ENCODE measurements at places on chromosomes 11 and 22.

GRCh38 chr11:13205486-13205885 lies 72.1 kb upstream of the BMAL1 start:
- no peak for DNase-seq

DNA sequence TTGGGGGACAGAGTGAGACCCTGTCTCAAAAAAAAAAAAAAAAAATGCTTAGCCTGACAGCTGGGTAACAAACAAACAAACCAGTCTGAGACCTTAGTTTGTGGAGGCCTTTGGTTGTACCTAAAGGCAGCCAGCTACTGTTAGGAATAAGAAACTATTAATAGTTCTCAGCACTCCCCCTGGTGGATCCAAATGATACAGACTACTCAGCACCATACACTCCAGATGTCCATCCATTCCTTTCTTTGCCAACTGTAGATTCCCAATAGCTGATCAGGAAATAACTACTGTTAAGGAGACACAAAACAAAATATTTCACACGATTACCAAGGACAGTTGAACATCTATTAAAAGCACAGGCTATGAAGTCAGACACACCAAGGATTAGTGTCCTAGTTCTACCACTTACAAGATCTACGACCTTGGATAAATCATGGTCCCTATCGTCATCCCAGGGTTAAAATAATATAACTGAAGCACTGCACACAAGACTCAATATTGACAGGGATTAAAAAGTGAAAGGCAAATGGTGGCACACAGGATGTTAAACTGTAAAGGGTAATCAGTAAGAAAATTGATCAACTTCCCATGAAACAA lies 17.2 kb downstream of the CLDN25 start:
- DNase-seq: no peak

DNA sequence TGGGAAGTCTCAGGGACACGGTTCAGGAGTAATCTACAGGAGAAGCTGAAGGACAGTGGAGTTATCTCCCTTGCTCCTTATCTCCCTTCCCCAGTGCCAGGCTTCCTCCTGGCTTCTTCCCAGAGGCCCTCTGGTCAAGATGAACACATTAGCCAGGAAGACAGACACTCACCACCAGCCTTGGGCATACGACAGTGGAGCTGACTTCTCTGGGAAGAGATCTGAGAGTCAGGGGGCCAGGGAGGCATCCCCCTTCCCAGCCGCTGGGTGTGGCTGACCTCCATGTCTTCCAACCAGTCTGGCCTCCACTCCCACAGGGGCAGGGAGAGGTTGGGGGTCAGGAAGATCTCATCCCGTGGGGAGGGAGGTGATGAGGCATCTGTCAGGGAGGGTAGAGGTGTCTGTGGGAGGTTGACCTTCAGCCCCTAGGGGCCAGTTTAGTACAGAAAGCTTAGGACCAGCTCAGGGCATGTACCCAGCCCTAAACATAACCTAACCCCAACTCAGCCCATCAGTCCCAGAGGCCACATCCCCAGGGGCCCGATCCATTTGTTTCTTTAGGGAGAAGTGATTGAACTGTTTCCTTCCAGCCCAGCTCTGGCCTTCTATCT lies 12.7 kb downstream of the ROBO4 start:
- DNase-seq: no peak

DNA sequence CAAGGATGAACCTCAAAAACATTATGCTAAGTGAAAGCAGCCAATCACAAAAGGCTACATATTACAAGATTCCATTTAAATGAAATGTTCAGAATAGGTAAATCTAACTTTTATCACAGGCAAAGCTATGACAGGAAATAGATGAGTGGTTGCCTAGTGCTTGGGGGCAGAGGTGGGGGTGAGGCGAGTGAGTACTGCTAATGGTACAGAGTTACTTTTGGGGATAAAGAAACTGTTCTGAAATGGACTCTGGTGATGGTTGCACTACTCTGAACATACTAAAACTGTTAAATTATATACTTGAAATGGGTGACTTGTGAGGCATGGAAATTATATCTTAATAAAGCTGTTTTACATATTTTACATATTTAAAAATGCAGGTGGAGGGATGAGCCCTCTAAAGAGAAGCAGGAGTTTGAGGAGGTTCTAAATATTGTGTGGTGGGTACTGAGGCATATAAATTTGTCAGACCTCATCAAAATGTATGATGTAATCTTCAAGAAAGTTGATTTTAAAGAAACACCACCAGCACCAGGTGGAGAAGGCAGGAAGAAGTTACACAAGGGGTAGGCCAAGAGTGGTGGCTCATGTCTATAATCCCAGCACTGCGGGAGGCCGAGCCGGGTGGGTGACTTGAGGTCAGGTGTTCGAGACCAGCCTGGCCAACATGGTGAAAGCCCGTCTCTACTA lies 3.6 kb downstream of the SLC43A1 start:
- no peak for DNase-seq

GRCh38 chr11:35109827-35110226 lies 29.1 kb upstream of the CD44 start:
- no peak for DNase-seq

- DNase-seq: no peak
Measured at GRCh38 chr11:117923773-117924172, 5.4 kb downstream of the TMPRSS13 start.

DNA sequence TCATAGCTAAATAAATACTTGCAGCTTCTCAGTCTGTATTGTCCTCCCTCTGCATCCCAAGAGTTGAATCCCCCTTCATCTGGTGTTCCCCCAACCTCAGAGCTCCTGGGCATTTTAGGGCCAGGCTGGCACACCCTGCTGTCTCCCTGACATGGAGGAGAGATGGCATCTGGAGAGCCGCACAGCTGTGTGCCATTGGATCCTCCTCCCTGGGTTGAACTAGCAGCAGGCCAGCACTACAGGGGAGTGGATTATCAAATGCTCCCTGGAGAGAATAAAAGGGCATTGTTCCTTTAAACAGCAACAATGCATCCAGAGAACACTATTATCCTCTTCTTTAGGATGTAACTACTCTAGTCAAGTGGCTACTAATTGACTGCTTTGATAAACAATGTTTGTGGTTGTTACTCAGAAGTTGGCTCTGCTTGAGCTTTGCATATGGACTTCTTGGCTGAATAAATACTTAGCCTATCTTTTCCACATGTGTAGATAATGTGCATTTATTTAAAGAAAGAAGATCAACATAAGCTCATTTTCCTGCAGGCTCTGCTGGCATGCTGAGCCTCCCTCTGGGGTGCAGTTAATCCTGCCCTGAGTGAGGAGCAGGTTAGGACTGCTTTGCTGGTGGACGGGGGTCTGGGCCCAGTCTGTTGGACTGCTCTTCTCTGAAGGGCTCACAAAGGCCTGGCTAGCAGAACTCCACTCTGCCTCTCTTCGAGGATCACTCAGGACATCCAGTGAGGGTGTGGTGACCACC lies 897.2 kb downstream of the TBC1D22A start:
- no peak for DNase-seq
